ENCODE measurements at places on chromosomes 6 and 20. TPM values are rescaled to one million over a fixed set of nuclear protein-coding genes. Genes with fewer than 3 reads are reported as not detected.

GRCh38 chr6:46293641-46294316, 123.0 kb upstream of the ENPP5 start:
- no peaks in the 10 kb centered on the region for H3K27me3 ChIP-seq
- H3K4me1 ChIP-seq: peaks cover 17% of the 10 kb centered on the region
- H3K27ac ChIP-seq: no peak overlapping the region

- no peak for DNase-seq
- H3K27me3 ChIP-seq: no peaks in the 10 kb centered on the region
- no peaks in the 10 kb centered on the region for H3K4me1 ChIP-seq
- H3K27ac ChIP-seq: no peak overlapping the region
Measured at GRCh38 chr6:56407883-56408410, 160.6 kb upstream of the COL21A1 start.

- H3K4me1 ChIP-seq: peaks cover 9% of the 10 kb centered on the region
- no peak overlapping the region for H3K27ac ChIP-seq
- H3K27me3 ChIP-seq: no peaks in the 10 kb centered on the region
- no peaks in the 10 kb centered on the region for H3K36me3 ChIP-seq
- no peak for DNase-seq
Measured at GRCh38 chr6:78614961-78615360, 252.4 kb upstream of the IRAK1BP1 start.

- DNase-seq: no peak
- H3K27ac ChIP-seq: no peak overlapping the region
- H3K27me3 ChIP-seq: no peaks in the 10 kb centered on the region
- no peaks in the 10 kb centered on the region for H3K4me1 ChIP-seq
- no peak overlapping the region for H3K4me3 ChIP-seq
- no peaks in the 10 kb centered on the region for H3K36me3 ChIP-seq
Measured at GRCh38 chr6:164694386-164694785, 615.0 kb downstream of the C6orf118 start.

- DNase-seq: peak; percentile 67
- H3K27me3 ChIP-seq: no peaks in the 10 kb centered on the region
- H3K4me1 ChIP-seq: peaks cover 44% of the 10 kb centered on the region
- H3K36me3 ChIP-seq: no peaks in the 10 kb centered on the region
- peak overlapping the region; percentile 58 for H3K27ac ChIP-seq
- no peak overlapping the region for H3K4me3 ChIP-seq
Measured at GRCh38 chr6:144362042-144363018, 77.2 kb downstream of the UTRN start.

DNA sequence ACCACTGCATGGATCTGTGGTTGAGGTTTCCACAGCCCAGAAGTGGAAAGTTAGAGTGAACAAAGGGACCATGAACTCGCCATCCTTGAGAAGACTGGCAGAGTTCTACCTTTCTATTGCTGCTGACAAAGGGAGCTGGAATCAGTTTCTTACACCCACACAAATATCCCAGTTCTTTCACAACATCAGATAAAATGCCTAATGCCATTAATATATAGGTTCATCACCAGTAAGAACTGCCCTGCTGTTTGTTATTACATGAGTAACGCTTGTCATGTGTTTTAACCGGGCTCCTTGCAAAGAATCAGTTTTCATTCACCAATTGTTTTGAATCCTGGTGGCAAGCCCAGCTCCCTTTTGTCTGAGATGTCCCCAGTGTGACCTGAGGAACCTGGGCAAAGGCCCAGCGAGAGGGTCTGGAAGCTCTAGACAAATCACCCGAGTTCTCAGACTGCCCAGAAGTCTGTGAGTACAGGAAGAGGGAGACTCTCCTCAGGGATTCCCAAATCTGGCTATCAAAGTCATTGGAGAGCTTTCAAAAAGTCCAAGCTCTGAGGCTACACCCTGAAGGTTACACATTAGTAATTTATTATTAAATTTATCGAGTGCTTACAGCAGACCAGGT, 7.5 kb upstream of the CD164 start:
- H3K27ac ChIP-seq: no peak overlapping the region
- no peak overlapping the region for H3K4me3 ChIP-seq
- no peaks in the 10 kb centered on the region for H3K36me3 ChIP-seq
- no peaks in the 10 kb centered on the region for H3K27me3 ChIP-seq

- no peak overlapping the region for H3K27ac ChIP-seq
- H3K4me1 ChIP-seq: no peaks in the 10 kb centered on the region
- DNase-seq: no peak
- peaks cover 5% of the 10 kb centered on the region for H3K36me3 ChIP-seq
- H3K4me3 ChIP-seq: no peak overlapping the region
- no peaks in the 10 kb centered on the region for H3K27me3 ChIP-seq
Measured at GRCh38 chr6:129577691-129578090, 132.3 kb downstream of the ARHGAP18 start.

GRCh38 chr6:144777249-144777648, 492.1 kb downstream of the UTRN start:
- no peak overlapping the region for H3K27ac ChIP-seq
- H3K4me3 ChIP-seq: no peak overlapping the region
- no peaks in the 10 kb centered on the region for H3K36me3 ChIP-seq
- H3K4me1 ChIP-seq: peaks cover 7% of the 10 kb centered on the region
- no peaks in the 10 kb centered on the region for H3K27me3 ChIP-seq
- no peak for DNase-seq

- H3K36me3 ChIP-seq: no peaks in the 10 kb centered on the region
- DNase-seq: no peak
- no peaks in the 10 kb centered on the region for H3K27me3 ChIP-seq
- no peak overlapping the region for H3K27ac ChIP-seq
Measured at GRCh38 chr20:23212011-23212410, 125.9 kb upstream of the CD93 start.

- H3K36me3 ChIP-seq: no peaks in the 10 kb centered on the region
- no peak for DNase-seq
- H3K4me1 ChIP-seq: no peaks in the 10 kb centered on the region
Measured at GRCh38 chr20:57450419-57450818, 59.2 kb downstream of the RBM38 start.

DNA sequence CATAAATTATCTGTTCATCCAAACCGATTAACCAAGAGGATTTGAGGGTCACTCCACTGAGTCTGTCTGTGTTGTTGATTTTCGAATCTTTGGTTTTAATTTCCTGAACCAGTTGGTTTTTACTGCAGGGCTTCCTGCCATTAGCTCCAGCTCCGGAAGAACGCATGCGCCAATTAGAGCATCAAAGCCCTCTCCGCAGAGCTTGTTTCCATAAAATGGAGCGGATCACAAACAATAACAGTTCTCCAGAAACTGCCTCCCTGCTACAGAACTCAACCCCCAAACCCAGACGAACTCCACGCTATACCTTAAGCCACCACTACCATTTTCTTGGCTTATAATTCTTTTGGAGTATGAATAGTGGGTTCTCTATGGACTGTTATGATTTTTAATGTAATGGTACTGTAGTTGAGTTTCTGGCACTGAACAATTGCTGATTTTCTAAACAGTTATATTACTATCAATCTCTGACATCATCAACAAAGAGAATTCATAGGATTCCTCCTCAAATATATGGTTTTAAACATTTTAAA, 13.8 kb downstream of the TFAP2A start:
- DNase-seq: no peak
- H3K4me1 ChIP-seq: peaks cover 13% of the 10 kb centered on the region
- no peaks in the 10 kb centered on the region for H3K36me3 ChIP-seq
- no peaks in the 10 kb centered on the region for H3K27me3 ChIP-seq

- no peaks in the 10 kb centered on the region for H3K36me3 ChIP-seq
- no peak overlapping the region for H3K27ac ChIP-seq
- no peaks in the 10 kb centered on the region for H3K4me1 ChIP-seq
- no peaks in the 10 kb centered on the region for H3K27me3 ChIP-seq
Measured at GRCh38 chr6:119024111-119024510, 54.4 kb downstream of the FAM184A start.

GRCh38 chr6:7868926-7869325, 41.7 kb downstream of the TXNDC5 start:
- no peaks in the 10 kb centered on the region for H3K4me1 ChIP-seq
- no peak overlapping the region for H3K27ac ChIP-seq
- no peak overlapping the region for H3K4me3 ChIP-seq
- H3K27me3 ChIP-seq: no peaks in the 10 kb centered on the region
- DNase-seq: no peak

GRCh38 chr6:125586074-125586473, 163.4 kb upstream of the HEY2 start:
- no peak overlapping the region for H3K27ac ChIP-seq
- H3K36me3 ChIP-seq: no peaks in the 10 kb centered on the region
- H3K27me3 ChIP-seq: no peaks in the 10 kb centered on the region
- no peak overlapping the region for H3K4me3 ChIP-seq

DNA sequence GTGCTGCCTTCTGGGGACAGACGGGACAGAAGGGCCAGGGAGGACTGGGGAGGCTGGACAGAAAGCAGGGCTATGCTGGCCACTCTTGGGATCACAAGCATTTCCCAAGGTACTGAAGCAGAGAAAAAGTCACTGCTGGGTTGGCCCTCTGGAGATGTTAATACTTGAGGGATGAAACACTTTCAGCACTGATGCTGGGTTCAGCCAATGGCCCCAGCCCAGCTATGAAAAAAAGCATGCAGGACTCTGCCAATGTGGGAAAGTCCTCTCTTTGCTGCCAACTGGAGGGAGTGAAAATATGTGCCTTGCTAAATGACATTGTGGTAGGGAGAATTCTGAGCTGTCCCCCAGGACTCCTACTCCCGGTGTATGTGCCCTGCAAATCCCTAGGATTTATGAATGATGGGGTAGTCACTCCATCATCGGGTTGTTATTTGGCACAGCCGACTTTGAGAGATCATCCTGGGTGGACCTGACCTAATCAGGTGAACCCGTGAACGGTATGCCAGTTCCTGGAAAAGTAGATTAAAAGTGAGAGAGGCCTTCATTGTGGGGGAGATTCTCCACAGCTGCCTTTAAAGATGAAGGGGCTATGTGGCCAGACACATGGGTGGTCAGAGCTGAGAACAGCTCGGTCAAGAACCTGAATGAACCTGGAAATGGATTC, 119.9 kb upstream of the TRAF3IP2 start:
- no peaks in the 10 kb centered on the region for H3K36me3 ChIP-seq
- H3K4me1 ChIP-seq: no peaks in the 10 kb centered on the region
- H3K4me3 ChIP-seq: no peak overlapping the region
- no peaks in the 10 kb centered on the region for H3K27me3 ChIP-seq
- no peak for DNase-seq

DNA sequence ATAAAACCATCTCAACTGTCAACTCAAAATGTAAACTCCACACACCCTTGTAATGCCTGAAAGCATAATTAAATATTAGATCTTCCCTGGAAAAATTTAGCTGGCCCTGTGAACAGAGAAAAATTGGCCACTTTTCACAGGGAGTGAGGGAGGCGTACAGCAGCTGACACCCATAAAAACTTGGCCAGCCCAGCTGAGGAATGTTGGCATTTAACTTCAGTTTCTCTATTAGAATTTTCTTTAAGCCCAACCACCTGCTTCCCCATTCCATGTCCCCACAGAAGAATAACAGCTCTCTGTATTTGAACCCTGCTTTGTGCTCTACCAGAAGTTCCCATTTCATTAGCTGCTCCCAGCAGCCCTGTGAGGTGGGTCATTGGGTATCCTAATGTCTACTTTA, 41.0 kb downstream of the PKHD1 start:
- H3K36me3 ChIP-seq: no peaks in the 10 kb centered on the region
- no peak overlapping the region for H3K4me3 ChIP-seq
- H3K27ac ChIP-seq: peak overlapping the region; percentile 51
- no peaks in the 10 kb centered on the region for H3K27me3 ChIP-seq
- peaks cover 12% of the 10 kb centered on the region for H3K4me1 ChIP-seq

DNA sequence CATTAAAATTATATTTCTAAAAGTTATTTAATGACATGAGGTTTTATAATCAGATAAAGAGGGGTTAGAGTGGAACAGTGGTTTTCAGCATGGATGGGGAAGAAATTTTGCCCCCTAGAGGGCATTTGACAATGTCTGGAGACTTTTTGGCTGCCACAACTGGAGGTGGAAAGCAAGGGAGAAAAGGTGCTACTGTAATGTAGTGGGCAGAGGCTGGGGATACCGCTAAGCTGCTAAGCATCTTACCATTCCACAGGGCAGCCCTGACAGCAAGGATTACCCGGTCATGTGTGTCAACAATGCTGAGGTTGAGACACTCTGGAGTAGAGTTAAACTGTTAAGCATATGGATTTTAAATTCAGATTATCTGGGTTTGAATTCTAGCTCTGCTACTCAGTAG, 52.9 kb upstream of the FABP7 start:
- H3K36me3 ChIP-seq: no peaks in the 10 kb centered on the region
- H3K27me3 ChIP-seq: peaks cover 2% of the 10 kb centered on the region
- H3K27ac ChIP-seq: no peak overlapping the region
- no peak for DNase-seq
- H3K4me3 ChIP-seq: no peak overlapping the region
- H3K4me1 ChIP-seq: no peaks in the 10 kb centered on the region

DNA sequence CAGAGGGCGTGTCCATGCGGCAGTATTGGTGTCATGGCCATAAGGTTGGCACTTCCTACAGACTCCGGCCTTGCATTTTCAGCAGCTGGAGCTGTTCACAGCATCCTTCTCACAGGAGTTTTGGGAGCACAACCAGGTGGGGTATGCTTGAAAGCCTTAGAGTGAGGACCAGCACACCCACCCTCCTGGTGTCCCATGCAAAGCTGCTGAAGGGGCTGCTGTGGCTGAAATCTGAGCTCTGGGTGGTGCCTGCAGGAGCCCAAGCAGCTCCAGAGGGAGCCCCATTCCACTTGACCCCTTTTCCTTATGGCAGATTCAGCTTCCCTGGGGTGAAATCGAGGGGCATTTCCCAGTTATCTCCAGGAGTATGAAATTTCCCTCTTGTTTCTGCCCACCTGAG, 74.0 kb upstream of the BHLHE23 start:
- no peak for DNase-seq
- no peaks in the 10 kb centered on the region for H3K4me1 ChIP-seq
- H3K4me3 ChIP-seq: no peak overlapping the region
- H3K27me3 ChIP-seq: no peaks in the 10 kb centered on the region
- no peak overlapping the region for H3K27ac ChIP-seq

DNA sequence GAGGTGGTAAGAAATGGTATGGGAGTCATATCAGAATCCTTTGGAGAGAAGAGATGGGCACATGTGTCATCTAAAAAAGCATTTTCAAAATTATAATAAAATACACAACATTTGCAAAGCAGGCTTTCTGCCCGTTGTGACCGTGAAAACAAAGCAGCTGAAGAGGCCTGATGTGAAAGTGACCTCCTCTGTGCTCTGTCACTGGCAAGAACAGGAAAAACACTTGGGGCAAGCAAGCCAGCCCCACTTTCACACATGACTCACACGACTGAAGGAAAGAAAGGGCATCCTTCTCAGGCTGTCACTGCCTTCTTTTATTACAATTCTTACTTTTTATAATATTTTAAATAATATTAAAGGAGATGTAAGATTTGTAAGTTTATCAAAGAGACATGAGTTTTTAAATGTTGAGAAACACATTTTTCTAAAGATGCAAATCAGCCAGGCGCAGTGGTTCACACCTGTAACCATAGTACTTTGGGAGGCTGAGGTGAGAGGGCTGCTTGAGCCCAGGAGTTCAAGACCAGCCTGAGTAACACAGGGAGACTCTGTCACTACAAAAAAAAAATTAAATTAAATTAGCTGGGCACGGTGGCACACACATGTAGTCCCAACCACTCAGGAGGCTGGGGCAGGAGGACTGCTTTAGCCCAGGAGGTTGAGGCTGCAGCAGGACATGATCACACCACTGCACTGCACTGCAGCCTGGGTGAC, 143.7 kb downstream of the BTBD9 start:
- no peaks in the 10 kb centered on the region for H3K27me3 ChIP-seq
- H3K4me1 ChIP-seq: no peaks in the 10 kb centered on the region
- no peak overlapping the region for H3K4me3 ChIP-seq

Gene CPNE5
- total RNA-seq: not detected

Gene FERMT1
- 5.7 TPM for total RNA-seq

Gene PRSS16
- total RNA-seq: 10.9 TPM

Gene OCSTAMP
- total RNA-seq: not detected

Gene TTLL9
- total RNA-seq: 0.99 TPM

Gene USP49
- total RNA-seq: 3.3 TPM

Gene SCAND1
- 192 TPM for total RNA-seq

Gene MYBL2
- 3.0 TPM for total RNA-seq

Gene ADTRP
- total RNA-seq: not detected

Gene RAB44
- 0.26 TPM for total RNA-seq

Gene SIM1
- 6.9 TPM for total RNA-seq

Gene RBPJL
- total RNA-seq: 306 TPM

Measured in body of pancreas (tissue), 4 donors.